HTR-8/SVneo (cell line): ENCODE measurements at places on chromosomes 2 and 18.

DNA sequence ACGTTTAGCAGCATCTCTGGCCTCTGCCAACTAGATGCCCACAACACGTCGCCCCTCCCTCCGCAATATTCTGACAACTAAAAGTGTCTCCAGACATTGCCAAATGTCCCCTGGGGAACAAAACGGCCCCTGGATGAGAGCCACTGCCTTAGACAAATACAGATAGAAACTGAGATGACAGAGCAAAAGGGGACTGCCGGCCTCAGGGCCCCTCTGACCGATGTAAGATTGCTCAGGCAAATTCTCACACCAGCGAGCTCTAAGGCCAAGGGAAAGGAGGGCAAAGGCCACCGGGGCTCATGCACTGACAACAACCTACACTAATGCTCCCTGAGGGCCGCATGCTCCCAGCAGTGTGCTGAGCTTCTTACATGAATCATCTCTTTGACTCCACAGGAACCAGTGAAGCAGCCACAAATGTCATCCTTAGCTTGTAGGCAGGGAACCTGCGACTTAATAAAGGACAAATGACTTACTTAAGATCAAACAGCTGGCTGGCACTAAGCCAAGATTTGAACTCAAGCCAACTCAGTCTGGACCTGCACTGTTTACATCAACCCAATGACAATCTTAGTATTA, 228.5 kb downstream of the TTC32 start:
- DNase-seq: no peak

- no peak for DNase-seq
Observed at GRCh38 chr2:3827673-3828575, 124.5 kb downstream of the DCDC2C start.

DNA sequence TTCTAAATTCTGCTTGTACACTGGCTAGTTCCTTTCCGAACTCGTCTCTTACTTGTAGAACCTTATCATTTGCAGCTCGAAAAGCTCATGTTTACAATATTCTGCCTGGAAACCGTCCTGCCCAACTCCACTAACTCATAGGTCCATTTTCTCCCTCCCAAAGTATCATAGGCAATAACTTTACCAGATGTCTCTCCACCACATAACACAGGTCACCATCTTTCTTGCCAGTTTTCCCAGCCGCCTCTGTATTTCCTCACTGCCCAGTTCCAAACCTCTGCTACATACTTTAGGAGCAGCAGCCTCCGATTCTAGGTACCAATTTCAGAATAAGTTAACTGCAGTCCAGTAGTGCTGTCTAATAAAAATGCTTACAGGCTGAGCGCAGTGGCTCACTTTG, 259.5 kb downstream of the GLI2 start:
- no peak for DNase-seq

DNA sequence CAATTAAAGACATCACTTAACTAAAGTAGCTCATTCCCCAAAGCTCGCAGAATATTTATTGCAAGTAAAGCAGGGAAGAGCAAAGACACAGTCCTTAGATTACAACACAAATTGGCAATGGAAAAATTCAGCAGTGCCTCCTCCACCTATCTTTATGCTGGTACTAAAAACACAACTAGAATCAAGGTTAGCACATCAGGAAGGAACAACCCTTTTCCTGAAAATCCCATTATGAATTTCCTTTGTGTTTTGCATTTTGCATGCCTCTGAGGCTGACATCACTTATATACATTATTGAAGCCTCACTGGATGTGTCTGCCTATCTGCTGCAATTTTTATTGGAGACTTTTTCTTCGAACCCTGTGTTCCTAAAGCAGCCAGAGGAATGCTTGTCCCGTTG, 193.8 kb upstream of the STK17B start:
- no peak for DNase-seq

GRCh38 chr18:5770176-5770575, 125.1 kb downstream of the TMEM200C start:
- DNase-seq: no peak

DNA sequence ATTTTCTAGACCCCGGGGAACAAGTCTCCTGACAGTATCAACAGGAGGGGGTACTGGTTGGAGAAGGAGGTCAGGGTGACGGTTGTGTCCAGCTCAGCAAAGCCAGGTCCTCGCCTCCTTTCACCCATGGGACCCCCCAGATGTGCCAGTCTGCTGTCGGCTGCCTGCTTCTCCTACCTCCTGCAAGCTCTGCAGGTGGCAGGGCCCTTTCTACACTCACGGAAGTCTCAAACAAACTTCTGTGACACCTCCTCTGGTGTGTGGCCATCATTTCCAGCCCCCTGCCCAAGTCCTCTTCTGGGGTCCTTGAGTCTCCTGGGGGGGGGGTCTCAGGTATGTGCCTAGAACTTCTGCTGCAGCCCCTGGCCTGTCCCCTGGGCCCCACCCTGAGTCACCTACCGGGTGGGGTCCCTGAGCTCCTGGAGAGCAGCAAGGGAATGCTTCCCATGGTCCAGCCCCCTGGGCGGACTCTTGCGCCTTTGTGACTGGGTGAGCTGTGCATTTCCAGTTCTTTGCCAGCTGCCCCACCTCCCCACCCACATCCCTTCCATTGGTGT, 12.8 kb downstream of the SH3RF3 start:
- no peak for DNase-seq

DNA sequence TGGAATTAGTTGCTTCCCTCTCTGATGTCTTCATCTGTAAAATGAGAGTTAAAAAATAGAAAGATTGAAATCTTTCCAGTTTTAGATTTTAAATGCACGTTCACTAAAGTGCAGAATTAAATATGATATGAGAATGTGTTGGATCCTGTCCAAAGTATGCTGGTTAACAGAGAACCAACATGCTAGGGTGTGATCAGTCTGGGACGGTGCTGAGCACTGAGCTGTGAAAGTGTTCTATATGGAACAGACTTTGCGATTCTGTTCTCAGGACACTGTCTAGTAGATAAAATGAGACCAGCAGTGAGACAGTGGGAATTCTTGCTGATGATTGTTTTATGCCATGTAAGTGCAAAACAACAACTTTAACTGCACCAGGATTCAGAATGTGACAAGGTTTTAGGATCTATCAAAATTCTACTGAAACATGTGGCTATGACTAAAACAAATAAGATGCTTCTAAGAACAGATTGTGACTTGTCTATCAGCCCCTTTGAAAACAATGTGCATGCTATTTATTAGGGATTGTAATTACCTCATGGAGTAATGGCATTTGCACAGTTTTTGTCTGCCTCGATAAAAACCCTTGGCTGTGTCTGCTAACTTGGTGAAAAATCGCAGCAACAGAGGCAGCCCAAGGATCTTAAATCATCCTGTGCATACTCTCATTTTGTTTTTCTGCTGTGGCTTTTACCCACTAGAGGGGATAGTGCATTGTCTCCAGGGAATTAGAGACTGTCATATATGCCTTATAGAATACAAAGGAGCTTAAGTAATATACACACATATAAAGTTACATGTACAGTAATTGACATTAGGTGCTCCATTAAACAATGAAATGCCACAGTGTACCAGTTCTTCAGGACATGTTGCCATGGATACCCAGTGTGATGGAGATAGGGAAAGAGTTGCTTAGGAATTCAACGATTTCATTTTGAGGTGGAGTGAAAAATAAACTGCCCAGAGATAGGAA, 55.1 kb downstream of the MAP3K20 start:
- DNase-seq: no peak

GRCh38 chr2:2456721-2457120, 125.6 kb upstream of the MYT1L start:
- DNase-seq: no peak

GRCh38 chr2:98347298-98348065, 1.2 kb downstream of the CNGA3 start:
- DNase-seq: no peak

- DNase-seq: no peak
Observed at GRCh38 chr2:12728221-12728777, 11.6 kb downstream of the TRIB2 start.

DNA sequence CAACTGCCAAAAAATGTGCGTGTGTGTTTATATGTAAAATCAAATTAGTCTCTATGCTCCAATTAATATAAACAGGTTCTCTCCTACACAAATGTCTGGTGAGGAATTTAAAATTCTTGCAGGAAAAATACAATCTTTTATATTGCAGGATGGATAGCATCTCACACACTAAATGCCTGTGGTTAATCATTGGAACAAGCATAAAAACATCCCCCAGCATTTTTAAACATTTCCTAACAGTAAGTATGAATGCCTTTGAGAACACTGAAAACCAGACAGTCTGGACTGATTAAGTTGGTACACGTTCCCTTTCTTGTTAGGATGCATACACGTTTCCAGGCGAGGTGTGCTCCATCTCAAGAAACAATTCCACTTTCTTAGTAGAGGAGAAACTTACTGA, 29.9 kb upstream of the PDE1A start:
- peak; percentile 5 for DNase-seq

- DNase-seq: no peak
Observed at GRCh38 chr2:53397085-53397484, 370.5 kb upstream of the CHAC2 start.

DNA sequence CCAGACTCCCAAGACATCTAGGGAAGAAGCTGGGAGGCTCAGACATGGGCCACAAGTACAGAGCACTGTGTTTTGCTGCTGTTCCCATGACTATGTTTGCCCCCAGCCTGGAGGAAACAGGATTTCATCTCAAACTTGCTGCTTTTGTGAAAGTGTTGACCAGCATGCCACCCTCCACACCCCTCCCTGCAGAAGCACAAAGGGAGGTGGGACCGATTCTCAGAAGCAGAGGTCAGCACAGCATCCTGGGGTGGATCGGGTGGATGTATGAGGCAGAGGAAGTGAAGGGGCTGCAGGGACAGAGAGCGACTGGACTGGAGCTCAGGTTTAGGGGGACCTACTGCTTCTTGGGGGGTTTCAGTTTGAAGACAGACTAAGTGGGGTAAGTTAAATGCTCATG, 209.2 kb downstream of the ZNF516 start:
- no peak for DNase-seq

GRCh38 chr2:140424471-140424870, 1644.3 kb upstream of the NXPH2 start:
- DNase-seq: no peak

GRCh38 chr2:240302041-240302440, 133.4 kb upstream of the GPC1 start:
- DNase-seq: no peak

GRCh38 chr2:33265584-33266338, 210.7 kb upstream of the RASGRP3 start:
- DNase-seq: no peak

- DNase-seq: no peak
Observed at GRCh38 chr2:62217421-62217820, 21.5 kb downstream of the B3GNT2 start.

DNA sequence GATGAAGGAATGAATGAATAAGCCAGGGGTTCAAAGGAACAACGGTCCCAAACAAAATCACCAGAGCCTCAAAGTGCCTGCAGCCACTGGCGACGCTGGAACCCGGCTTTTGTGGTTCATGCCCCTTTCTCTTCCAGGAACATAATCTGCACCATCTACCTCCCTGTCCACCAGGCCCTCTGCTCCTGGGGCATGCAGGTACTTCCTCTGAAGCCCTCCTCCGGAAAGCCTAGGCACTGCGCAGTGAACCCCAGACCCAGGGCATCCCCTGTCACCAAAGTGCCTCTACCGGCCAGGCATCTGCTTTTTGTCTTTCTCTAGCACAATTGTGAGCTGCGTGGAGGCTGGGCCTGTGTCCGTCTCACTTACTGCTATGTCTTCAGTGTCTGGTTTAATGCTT, 98.6 kb upstream of the TMEM200C start:
- no peak for DNase-seq

DNA sequence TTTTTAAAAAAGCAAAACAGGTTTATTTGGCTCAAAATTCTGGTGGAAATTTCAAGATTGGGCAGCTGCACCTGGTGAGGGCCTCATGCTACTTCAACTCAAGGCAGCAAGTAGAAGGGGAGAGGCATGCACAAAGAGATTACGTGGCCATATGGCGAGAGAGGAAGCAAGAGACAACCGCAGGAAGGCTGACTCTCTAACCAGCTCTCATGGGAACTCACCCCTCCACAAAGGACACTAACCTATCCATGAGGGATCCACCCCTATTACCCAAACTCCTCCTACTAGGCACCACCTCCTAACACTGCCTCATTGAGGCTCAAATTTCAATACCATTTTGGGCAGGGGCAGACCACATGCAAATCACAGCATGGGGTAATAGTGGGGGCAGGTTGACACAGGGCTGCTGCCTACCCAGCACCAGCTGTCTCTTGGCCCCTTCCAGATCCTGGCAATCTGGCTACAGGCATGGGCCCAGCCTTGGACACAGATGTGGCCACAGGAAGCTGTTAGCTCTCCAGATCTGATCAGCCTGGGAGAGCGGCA, 2.0 kb upstream of the CAPN10 start:
- no peak for DNase-seq

DNA sequence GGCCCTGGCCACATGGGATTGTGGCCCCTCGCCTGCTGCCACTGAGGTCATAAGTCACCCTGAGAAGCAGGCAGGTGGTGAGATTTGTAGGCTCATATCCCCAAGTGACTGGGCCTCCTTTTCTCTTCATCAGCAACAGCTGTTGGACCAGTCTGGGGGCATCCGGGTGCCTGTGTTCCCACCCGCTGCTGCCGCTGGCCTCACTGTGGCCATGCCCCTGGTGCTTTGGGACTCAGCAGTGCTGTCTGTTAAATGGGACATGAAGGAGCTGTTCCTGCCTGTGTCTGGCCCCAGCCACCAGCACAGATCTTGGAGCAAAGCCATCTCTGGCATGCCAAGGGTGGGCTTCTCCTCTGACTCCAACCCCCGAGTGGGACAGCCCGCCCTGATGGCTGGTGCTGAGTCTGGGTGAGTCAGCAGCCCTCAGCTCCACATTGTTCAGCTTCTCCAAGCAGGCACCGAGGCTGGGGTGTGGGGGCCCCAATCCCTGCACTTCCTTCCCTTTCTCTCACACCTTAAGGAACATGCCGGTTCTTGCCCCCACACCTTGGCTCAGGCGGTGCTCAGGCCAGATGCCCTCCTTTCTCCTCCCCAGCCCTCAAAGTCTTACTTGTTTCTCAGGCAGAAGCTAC, 207.9 kb downstream of the GLI2 start:
- DNase-seq: no peak

- DNase-seq: no peak
Observed at GRCh38 chr2:217468042-217468830, 534.6 kb downstream of the TNS1 start.

- no peak for DNase-seq
Observed at GRCh38 chr2:216242365-216242764, 129.9 kb downstream of the MARCHF4 start.

GRCh38 chr2:109349503-109350465, 220.8 kb downstream of the SH3RF3 start:
- no peak for DNase-seq

GRCh38 chr2:11483806-11484617, 18.1 kb upstream of the E2F6 start:
- no peak for DNase-seq

GRCh38 chr2:148642891-148643416, 1.6 kb upstream of the EPC2 start:
- no peak for DNase-seq

GRCh38 chr18:13877157-13877556, 38.2 kb downstream of the MC2R start:
- DNase-seq: no peak

DNA sequence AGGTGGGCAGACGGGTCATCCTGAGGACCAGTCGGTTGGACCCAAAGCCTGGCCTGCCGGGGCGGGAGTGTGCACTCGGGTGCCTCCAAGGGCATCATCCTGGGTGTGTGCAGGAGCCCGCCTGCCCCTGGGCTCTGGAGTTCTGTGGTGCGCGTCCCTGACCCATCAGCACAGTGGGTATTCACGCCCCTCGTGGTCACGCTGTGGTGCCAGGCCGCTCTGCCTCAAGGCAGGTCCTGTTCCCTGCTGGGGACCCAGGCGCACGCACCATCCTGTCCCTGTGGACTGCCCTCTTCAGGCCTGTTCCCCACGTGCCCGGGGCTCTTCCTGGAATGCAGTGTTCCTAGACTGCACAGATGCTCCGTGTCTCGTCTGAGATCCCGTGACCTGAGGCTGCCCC, 14.3 kb upstream of the D2HGDH start:
- DNase-seq: no peak
